ENCODE measurements at places on chromosomes 3 and 15.

DNA sequence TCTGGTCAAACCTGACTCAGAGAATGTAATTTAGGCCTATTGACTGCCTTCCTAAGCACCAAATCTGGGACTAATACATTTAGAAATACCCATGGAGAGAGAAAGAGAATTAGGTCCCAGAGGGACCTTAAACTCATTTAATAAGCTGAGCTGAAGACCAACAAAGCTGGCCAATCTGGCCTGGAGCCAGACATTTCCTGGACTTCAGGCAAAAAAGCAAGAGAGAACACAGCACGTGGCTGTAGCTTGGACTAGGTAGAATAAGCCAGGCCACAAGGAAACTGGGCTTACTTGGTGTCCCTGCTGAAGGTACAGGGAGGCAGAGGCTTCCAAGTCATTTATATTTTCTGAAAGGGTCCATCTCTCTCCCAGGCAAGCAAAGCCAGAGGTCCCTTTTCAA lies 88.1 kb downstream of the RTP4 start:
- peak; percentile 13 for DNase-seq

DNA sequence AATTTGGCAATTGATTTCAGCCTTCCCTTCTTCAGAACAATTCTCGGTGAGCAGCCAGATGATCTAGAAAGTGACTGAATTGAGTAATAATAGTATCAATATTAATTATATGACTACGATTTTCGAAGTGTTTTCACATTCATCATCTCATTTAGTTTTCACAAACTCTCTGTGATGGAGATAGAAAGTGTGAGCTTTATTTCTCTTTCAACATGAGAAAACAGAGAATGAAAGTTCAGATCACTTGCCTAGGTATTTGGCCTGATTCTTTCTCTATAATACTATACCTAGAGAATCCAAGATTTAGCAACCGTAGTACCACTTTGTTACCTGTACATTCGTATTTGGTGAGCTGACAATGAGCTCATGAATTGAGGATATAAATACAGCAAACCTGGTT lies 739.2 kb upstream of the NR2F2 start:
- no peak for DNase-seq

DNA sequence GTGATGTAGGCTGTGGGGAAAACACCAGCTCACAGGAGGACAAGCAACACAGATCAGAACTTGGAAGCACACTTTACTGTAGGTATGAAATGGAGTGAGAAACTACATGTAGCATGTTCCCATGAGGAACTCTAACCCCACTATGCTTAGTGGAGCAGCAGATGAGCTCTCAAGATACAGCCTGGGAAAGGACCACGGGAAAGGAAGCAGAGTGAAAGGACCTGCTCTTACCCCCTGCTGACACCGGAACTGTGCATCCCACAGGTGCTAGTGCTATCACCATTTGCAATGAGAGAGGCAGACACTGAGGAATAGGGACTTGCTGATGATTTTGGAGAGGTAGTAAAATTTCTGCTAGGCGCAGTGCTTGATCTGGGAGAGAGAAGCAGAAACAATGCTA lies 28.6 kb downstream of the USP4 start:
- no peak for DNase-seq

- no peak for DNase-seq
Measured at GRCh38 chr3:30271781-30272180, 334.6 kb upstream of the TGFBR2 start.

- no peak for DNase-seq
Measured at GRCh38 chr3:109081746-109082510, 36.0 kb downstream of the MORC1 start.

- no peak for DNase-seq
Measured at GRCh38 chr3:29868543-29869101, 587.8 kb downstream of the RBMS3 start.
